ENCODE measurements at places on chromosomes 2 and 18.
A peak's percentile ranks its signal among the peaks of the same experiment; 100 is the strongest.

GRCh38 chr2:205511641-205512040 lies 170.7 kb upstream of the NRP2 start:
- no peak for DNase-seq

DNA sequence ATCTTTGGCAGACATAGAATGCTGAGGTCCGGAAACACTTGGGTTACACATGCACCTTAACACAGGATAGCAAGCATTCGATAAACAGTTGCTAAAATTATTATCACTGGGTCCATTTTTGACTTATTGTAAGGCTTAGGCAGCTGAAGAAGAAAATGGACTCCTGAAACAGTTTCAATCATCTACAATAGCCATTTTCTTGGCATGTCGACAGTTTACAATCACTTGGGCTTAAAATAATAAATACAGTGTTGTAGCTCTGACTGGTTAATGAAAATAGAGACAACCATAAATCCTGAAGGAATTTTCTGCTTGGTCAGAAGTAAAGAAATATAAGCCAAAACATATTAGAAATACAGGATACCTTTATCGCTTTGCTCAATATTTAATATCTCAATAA lies 169.2 kb downstream of the XIRP2 start:
- no peak for DNase-seq

DNA sequence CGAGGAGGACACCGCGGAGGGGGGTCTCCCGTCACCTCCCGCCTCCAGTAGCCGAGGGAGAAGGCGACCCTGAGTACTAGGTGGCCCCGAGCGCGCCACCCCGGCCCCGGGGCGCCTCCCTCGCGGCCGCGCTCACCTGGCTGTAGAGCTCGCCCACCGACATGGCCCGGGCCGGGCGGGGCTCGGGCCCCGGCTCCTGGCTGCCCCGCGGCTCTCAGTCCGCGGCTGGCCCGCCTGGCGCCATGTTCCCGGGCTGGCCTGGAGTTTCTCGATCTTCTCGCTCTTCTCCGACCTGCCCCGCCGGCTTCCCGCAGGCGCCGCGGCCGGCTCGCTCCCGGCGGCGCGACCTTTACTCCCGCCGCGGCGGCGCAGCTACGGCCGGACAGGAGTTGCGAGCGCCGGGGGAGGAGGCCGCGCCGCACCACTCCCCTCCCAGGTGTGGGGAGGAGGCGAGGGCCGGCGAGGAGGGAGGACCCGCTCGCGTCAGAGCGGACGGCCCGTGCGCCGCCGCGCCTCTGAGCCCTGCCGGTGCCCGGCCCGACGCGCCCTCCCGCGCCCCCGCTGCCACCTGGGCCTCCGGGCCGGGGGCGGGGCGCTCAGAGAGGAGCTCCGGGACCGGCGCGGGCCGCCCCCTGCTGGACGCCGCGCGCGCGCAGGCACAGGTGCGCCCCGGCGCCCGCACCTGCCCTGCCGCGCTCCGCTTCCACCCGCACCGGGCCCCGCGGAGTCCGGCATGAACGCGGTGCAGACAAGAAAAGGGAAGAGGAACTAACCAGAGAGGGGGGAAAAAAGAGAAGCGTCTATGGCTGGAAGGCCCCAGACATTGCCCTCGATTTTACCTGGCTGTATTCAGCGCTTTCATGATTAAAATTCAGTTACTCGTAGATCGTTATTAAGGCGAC lies at the start of gene MYO5B:
Gene MYO5B, minus strand, starts transcription at position 517 of the 902 bp plus-strand sequence. Its CDS starts 354 bp downstream, at position 163.
- DNase-seq = peak; percentile 67

DNA sequence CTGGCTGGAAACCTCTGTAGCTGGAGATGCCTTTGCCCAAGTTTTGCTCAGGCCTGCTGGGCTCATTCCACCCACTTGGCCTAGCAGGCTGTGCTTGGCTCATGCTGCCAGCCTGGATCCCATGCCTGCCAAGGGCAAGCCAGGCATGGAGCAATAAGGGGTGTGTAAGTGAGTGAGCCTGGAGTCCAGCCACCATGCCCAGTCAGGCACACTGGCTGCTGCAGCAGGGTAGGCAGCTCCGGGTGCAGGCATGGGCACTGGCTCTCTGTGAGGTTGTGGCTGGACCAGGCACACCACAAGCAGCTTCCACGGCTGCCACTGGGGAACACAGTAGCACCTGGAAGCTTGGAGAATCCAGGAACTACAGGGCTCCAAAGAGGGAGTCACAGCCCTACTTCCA lies 147.7 kb upstream of the HS6ST1 start:
- DNase-seq = no peak

DNA sequence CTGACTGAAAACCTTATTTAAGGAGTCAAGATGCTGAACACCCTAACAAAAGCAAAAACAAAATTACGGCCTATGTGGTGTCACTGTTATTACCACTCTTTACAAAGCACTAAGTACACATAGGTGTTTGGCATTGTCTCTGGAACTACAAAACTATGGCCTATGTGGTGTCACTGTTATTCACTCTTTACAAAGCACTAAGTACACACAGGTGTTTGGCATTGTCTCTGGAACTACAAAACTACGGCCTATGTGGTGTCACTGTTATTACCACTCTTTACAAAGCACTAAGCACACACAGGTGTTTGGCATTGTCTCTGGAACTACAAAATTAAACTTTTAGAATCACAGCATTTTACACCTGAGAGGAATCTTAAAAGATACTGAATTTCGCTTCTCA lies 47.4 kb downstream of the SLC35F5 start:
- DNase-seq = no peak

DNA sequence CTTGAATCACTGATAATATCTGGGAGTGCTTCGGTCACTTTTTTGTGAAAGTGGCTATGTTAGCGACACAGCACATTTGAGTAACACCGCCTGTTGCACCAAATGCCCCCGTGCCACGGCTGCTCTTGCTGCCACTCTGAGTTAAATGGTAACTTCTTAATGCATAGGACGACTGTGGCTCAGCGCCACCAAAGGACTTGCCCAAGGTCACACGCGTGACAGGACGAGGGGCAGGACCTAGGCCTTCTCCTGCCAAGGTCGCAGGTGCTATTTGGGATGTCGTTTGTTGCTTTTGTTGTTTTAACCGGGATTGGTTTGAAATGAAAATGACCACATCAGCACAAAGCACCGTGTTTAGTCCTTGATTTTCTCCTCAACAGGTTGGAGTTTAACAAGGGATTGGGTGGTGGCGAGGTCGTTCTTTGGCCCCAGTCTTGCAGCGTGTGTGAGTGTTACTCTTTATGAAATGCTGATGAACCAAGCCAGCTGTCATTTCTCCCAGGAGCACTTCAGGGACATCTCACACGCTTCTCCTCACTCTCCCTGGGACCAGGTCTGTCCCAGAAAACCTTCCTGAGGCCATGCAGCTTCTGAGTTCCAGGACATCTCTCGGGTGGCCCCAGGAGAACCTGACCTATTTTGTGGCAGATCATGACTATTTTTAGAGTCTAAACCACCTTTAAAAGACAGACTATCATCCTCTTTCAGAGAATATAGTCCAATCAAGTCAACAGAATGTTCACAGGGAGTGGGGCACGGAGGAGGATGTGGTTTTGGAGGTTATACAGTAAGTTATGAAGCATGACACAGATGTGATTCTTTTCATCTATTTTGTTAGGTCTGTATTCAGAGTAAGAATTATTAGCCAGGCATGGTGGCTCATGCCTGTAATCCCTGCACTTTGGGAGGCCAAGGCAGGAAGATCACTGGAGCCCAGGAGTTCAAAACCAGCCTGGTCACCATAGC lies 49.9 kb downstream of the MTCL1 start:
- DNase-seq = no peak

DNA sequence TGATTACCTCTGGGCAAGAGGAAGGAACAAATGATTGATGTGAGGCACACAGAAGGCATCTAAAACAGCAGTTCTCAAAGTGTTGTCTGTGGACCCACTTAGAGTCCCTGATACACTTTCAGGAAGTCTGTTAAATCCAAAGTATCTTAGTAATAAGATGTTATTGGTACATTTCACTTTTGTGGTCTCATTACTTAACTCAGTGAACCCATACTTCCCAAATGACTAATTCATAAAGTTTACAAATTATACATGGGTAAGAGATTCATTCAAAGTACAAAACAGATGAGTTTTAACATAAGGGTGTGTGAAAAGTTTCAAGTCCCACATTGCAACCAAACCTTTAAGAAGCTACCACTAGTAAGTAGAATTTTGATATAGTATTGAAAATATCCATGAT lies 440.5 kb downstream of the NUP35 start:
- DNase-seq = no peak

GRCh38 chr2:20677301-20678085 lies 10.5 kb downstream of the GDF7 start:
- no peak for DNase-seq
